Epithelial cell of alveolus of lung (primary cell): ENCODE measurements at places on chromosomes 4 and X. TPM values are rescaled to one million over a fixed set of nuclear protein-coding genes. Genes with fewer than 3 reads are reported as not detected.

ADAD1 gene
- total RNA-seq, result not detected in 2 replicates

MAGEB10 gene
- total RNA-seq, result not detected in 2 replicates

CSTF2 gene
- total RNA-seq, result 14.4 and 20.0 TPM in 2 replicates

SLC10A4 gene
- total RNA-seq, result not detected in 2 replicates

USP51 gene
- 0.65 and 1.1 TPM in 2 replicates for total RNA-seq

CDS1 gene
- 0.56 and 1.0 TPM in 2 replicates for total RNA-seq

TNIP3 gene
- 0.39 TPM in 1 of 2 replicates, not detected in the other for total RNA-seq

TBC1D25 gene
- 7.9 and 10.0 TPM in 2 replicates for total RNA-seq

PLK4 gene
- 5.6 and 10.9 TPM in 2 replicates for total RNA-seq

PRDM5 gene
- 6.4 and 9.4 TPM in 2 replicates for total RNA-seq

LNX1 gene
- total RNA-seq, result 1.0 and 4.1 TPM in 2 replicates

MAGEA2 gene
- total RNA-seq, result not detected in 2 replicates

DRD5 gene
- not detected in 2 replicates for total RNA-seq

ARHGAP6 gene
- total RNA-seq, result 4.4 and 15.3 TPM in 2 replicates

PDLIM3 gene
- 15.9 and 90.0 TPM in 2 replicates for total RNA-seq

IQCM gene
- total RNA-seq, result not detected in 2 replicates

ODAPH gene
- total RNA-seq, result 0.08 and 0.39 TPM in 2 replicates

SRPX2 gene
- 17.9 and 79.9 TPM in 2 replicates for total RNA-seq

FSTL5 gene
- total RNA-seq, result 0.13 TPM in 1 of 2 replicates, not detected in the other

MAGEB2 gene
- not detected in 2 replicates for total RNA-seq

CHRDL1 gene
- total RNA-seq, result 0.13 TPM in 1 of 2 replicates, not detected in the other

ATP1B4 gene
- not detected in 2 replicates for total RNA-seq

SORCS2 gene
- 0.52 and 6.8 TPM in 2 replicates for total RNA-seq

SHROOM2 gene
- total RNA-seq, result 3.8 and 11.6 TPM in 2 replicates
